Pancreas (tissue), 10 donors: ENCODE measurements at places on chromosomes 5 and 9. TPM values are rescaled to one million over a fixed set of nuclear protein-coding genes. Genes with fewer than 3 reads are reported as not detected.

Gene CMYA5
- total RNA-seq: 0.28 TPM

Gene BTNL8
- total RNA-seq: 0.23 TPM

Gene GPBP1
- 31.2 TPM for total RNA-seq

Gene NADK2
- total RNA-seq: 29.8 TPM

Gene C1QTNF2
- total RNA-seq: 0.21 TPM

Gene PTPN3
- 13.2 TPM for total RNA-seq

Gene TLX3
- not detected for total RNA-seq

Gene TAF11L12
- total RNA-seq: not detected

Gene HAND1
- 0.08 TPM for total RNA-seq

Gene SHLD3
- total RNA-seq: 1.4 TPM

Gene SURF1
- 36.0 TPM for total RNA-seq

Gene ATOX1
- 27.7 TPM for total RNA-seq

Gene BSPRY
- 15.2 TPM for total RNA-seq

Gene PCDHGB4
- 2.1 TPM for total RNA-seq

Gene MARCOL
- total RNA-seq: not detected
